ENCODE measurements at places on chromosomes 2 and 18.

DNA sequence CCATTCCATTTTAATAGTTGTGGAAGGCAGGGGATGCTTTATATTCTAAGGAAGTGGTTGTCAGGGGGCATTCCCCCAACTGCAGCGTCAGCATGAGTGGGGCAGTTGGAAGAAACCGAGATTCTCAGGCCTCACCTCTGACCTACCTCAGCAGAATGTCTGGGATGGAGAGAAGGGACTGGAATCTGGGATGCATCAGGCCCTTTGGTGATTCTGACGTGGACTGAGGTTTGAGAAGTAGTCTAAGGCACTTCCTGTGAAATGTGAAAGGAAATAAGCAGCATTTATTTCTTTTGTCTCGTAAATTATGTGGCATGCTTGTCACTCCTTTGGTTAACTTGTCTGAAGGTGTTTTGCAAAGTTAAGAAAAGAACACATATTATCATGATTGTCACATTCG lies 540.7 kb upstream of the NETO1 start:
- DNase-seq: no peak

DNA sequence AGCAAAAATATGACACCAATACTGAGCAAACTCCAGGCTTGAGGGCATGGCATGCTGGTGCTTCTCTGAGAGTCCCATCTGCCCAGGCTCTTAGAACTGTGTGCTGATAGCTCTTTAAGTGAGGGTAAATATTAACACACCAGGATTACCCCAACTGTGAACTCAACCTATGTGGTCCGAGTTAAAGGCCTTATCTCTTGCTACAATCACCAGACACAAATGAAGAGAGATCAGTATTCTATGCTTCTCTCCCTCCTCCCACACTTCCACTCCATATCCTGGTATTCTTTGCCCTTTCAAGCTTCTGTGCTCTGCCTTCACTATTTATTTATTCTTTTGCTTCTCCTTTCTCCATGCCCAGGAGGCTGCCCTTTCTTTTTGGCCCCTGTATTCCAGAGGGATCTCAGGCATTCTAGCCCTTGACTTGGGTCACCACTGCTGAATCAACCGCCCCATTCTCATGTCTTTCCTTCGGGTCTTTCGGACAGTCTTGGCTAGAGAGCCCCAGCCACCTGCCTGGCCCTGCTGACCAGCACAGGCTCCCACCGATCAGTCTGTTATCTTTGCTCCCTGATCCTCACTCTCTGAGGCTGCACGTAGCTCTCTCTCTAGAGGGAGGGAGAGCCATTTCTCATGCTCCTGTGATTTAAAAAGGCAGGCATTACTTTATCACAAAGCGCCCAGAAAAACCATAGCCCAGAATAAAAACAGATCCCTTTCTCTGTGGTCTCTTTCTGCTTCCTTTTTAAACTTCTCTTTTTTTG lies 17.2 kb upstream of the HK2 start:
- no peak for DNase-seq

DNA sequence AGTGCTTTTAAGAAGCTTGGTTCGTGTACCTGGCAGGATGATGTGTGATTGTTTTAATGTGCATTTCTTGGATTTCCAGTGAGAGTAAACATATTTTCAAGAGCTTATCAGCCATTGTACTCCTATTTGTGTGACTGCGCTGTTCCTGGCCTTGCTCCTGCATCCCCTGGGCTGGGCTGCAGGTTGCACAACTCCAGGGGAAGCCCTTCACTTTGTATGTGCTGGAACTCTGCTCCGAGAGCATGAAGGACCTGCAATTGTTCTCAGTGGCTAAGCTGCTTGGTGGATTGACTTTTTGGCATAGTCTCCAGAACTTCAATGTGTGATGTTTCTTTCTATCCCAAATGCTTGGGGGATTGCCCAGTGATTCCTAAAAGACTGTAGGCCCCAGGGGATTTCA lies 18.8 kb downstream of the ATP6V1C2 start:
- DNase-seq: no peak

GRCh38 chr2:13654416-13654815 lies 937.7 kb downstream of the TRIB2 start:
- DNase-seq: no peak

- no peak for DNase-seq
Measured at GRCh38 chr18:3027370-3027891, 14.5 kb upstream of the LPIN2 start.

GRCh38 chr2:102099536-102100298 lies 42.8 kb upstream of the IL1R1 start:
- no peak for DNase-seq

DNA sequence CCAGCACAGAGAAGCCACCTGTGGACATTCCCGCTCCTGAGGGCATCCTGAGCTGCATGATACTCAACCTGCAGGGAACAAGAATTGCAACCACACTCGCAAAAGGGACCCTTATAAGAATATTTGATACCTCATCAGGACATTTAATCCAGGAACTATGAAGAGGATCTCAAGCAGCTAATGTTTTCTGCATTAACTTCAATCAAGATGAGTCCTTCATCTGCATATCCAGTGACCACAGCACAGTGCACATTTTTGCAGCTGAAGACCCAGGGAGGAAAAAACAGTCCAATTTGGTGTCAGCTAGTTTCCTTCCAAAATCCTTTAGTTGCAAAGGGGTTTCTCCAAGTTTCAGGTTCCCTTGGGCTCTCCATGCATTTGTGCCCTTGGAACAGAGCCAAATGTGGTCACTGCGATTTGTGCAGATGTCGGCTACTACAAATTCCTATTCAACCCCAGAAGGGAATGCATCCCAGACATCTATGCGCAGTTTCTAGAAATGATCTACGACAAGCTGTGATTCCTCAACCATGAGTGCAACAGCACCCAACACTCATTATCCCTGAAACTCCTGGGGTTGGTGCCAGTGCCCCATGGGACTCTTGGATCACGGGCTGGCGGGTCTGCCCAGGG lies 23.3 kb upstream of the FHOD3 start:
- no peak for DNase-seq

DNA sequence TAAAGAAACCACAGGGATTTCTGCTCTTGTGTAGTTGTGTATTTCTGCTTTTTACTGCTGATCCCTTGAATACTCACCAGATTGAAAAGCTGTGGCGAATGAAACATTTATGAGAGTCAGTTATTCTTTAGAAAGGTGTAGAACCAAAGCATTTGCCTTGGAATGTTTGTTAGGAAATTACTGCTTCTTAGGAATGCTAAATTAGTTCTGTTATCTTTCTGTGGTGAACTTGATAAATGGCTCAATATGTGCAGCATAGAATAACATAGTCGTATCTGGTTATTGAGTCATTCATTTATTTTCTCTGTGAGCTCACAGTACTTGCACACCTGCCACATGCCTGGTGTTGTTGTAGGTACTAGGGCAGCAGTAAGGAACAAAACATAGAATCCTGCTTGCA lies 57.0 kb upstream of the FAM237A start:
- DNase-seq: no peak

GRCh38 chr2:86027196-86027921 lies 78.3 kb downstream of the POLR1A start:
- no peak for DNase-seq

GRCh38 chr18:12154361-12154760 lies 60.7 kb downstream of the ANKRD62 start:
- DNase-seq: no peak

- no peak for DNase-seq
Measured at GRCh38 chr2:99101697-99102096, 39.8 kb upstream of the C2orf15 start.

- DNase-seq: no peak
Measured at GRCh38 chr2:163133602-163134001, 295.0 kb upstream of the KCNH7 start.

DNA sequence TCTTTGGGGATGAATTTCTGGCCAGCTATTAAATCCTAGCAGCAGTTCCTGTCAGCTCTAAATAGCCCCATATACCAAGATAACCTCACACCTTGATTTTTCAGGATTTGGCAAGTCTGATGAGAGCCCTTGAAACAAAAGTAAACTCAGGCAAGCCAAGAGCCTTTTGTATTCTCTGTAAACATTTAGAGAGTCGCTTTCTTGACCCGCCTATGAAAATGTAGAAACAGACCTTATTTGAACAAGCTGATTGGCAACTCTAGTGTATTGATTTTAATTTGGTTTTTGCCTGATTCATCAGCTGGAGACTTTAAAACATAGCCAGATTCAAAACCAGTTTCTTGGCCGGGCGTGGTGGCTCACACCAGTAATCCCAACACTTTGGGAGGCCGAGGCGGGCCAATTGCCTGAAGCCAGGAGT lies 43.4 kb downstream of the CABLES1 start:
- DNase-seq: no peak

- no peak for DNase-seq
Measured at GRCh38 chr18:70411876-70412435, 123.1 kb downstream of the SOCS6 start.

DNA sequence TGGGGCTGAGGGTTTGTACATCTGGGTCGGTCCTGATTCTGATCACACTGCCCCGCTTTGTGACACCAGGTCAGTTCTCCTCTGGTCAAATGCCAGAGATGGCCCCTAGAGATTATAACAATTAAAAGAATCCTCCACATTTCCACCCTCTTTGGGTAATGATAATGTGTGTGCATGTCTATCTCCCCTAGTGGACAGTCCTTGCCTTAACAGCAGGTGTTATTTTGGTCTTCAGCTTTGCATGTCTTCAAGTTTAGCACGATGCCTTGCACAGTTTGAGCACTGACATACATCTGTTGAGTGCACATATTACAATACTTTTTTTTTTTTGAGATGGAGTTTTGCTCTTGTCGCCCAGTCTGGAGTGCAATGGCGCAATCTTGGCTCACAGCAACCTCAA lies 25.7 kb upstream of the COX7A2L start:
- no peak for DNase-seq

DNA sequence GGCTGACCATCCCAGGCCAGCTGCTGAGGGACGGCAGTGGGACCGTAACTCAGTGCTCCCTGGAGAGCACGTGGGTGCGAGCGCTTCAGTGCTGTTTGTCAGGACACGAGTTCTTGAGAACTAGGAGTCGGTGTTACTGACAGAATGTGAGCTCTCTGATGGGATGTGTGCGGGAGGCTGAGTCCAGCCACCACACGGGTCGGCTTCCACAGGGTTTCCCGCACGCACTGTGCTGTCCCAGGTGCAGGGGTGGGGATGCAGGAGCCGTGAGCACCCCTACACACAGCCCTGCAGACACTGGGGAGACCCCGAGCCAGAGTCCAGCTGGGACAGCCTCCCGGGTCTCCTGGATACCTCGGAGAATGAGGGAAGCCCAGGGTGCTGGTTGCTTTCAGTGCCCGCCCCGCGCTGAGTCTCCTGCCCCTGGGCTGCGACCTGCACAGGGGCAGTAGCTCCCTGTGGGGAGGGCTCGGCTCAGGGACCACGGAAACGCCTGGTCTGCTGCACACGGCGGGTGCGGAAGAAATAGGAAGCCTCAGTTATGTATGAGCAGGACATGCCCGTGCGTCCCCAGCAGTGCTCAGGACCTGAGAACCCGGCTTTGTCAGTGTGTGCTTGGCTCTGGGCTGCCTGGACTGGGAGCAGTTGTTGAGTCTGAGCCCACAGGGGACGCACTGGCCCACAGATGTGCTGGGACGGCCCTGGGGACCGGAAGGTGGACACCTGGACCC lies 71.2 kb downstream of the KCNG2 start:
- no peak for DNase-seq
